IMR-90 (cell line): ENCODE measurements at places on chromosomes 1 and 21. TPM values are rescaled to one million over a fixed set of nuclear protein-coding genes. Genes with fewer than 3 reads are reported as not detected.

CCDC27 gene
- polyA plus RNA-seq: not detected in 2 replicates

VTCN1 gene
- polyA plus RNA-seq: not detected in 2 replicates

DNA sequence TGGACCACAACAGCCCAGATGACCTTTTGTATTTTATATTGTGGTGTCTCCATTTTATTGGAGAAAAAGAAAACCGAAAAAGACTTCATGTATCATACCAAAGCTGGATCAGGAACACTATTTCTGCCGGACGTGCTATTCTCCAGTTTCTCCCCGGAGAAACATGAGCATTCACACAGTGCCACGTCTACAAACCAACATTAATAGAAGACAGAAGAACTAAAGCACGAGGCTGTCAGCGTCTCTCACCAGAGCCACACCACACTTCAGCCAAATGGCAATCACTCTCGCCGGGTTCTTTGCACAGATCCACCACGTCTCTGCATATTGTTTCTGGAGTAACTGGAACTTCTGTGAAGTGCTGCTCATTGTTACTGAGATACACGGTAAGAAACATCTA lies 24.8 kb downstream of the TP53BP2 start:
- no peak for DNase-seq

DNA sequence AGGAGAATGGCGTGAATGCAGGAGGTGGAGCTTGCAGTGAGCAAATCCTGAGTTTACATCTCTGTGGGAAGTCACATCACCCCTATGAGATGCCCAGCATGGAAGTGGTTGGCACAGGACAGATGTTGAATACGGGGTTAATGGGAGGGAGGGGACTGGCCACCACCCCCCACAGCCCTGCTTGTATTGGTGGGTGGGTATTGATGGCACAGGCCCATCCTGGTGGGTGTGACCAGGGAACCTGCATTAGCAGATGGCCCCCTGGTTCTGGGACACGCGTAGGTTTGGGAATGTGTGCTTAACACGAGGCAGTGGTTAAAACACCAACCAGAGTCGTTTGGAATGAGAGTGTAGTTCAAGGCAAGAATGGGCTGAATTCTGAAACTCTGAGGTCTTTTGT lies 117.9 kb downstream of the PRDM2 start:
- no peak for DNase-seq

GRCh38 chr1:73176902-73177301 lies 894.6 kb upstream of the NEGR1 start:
- DNase-seq: no peak

GRCh38 chr1:167797015-167797414 lies 75.2 kb downstream of the MPZL1 start:
- DNase-seq: peak; percentile 99

DNA sequence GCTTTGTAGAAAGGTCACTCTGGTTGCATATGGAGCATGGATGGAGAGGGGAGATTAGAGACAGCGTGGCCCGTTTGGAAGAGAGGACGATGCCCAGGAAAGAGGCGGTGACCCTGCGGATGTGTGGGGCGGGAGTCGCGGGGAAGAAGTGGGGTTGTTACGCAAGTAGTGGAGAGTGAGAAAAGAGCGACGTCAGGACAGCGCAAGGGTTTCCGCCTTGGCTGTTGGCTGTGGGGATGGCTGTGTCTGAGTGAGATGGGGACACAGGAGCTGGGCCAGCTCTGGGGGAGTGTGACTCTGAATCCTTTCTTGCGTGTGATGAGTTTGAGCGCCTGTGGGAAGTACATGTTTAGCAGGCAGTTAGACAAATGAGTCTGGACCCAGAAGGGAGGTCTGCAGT lies 3.8 kb downstream of the B4GALT2 start:
- no peak for DNase-seq

GRCh38 chr1:19708567-19709110 lies 44.0 kb downstream of the HTR6 start:
- DNase-seq: no peak

DNA sequence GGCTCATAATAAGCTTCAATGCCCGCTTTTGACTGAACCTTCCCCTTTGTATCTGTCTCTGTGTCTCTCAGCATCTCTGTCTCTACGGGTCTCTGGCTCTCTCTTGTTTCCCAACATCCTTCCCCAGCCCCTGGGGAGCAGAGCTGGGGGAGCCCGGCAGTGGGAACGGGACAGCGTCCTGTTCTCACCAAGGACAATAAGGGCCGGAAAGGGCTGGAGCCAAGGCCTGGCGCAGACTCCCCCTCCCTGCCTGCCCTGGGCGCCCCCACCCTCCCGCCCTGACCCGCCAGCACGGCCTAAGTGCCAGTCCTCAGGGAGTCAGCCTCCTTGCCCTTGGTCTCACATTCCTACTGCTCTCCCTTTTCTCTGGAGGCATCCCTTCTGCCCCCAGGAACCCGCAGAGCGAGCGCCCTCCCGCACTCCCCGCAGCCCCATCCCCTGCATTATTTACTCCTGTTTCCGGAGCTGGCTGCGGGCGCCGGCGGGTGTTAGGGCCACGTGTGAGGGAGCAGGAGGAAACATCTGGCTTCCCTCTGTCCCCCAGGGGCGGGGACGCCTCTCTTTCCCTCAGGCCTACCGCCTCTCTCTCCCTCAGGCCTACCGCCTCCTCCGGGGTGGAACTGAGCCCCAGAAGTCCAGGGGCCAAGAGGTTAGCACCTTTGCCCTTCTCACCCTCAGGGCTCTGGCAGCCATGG lies 6.5 kb downstream of the KRTCAP2 start:
- DNase-seq: no peak

DNA sequence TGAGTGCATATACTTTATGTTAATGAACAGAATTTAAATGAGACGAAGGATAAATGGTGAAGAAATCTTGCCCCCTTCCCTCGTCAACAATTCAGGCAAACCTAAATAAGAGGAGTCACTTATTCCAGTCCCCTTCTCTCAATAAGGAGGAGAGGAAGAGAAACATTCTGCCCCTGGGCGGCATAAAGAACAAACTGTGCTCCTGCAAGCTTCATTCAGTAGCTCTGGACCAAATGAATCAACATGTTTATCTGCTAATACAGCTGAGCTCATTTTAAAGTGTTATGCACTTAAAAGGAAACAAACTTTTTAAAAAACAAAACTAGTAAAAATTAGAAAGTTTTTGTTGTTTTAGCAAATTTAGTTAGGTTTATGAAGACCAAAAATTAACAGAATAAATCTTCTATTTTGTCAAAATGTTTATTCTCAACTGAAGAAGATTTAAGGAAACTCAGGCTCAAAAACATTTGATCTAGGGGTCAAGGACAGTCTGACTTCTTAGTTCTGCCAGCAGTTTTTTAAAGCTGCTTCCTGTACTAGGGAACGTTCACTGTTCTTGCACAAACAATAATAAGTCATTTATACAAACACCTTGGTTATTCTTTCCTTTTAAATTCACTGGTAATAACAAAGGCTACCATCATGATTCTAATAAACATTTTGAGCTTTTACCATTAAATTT lies 58.3 kb downstream of the AKT3 start:
- no peak for DNase-seq

GRCh38 chr1:236516929-236517704 lies 6.7 kb upstream of the LGALS8 start:
- DNase-seq: peak; percentile 85
